ENCODE measurements at places on chromosomes 7 and 10.

GRCh38 chr7:135966341-135967043 is 10.7 kb downstream of the MTPN start:
- DNase-seq: no peak

DNA sequence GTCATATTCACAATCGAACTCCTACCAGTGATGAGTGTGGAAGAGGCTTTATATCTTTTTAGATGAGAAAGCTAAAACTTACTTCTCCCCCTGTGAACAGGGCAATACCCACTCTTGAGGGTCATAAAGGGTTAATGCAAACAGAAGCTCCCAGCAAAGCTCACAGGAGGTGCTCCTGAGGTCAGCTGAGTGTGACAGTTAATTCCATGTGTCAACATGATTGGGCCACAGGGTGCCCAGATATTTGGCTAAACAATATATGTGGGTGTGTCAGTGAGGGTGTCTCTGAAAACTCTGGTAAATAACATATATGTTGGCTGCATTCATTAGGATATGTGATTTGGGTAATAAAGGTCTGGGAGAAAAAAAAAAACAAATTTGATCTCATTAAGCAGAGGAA is 86.0 kb downstream of the HIP1 start:
- no peak for DNase-seq

GRCh38 chr7:55426676-55427075 is 61.5 kb downstream of the LANCL2 start:
- no peak for DNase-seq

GRCh38 chr10:33734393-33735155 is 400.1 kb upstream of the NRP1 start:
- no peak for DNase-seq

GRCh38 chr10:21638681-21639080 is 104.6 kb downstream of the MLLT10 start:
- no peak for DNase-seq

GRCh38 chr7:35536396-35536826 is 158.5 kb downstream of the HERPUD2 start:
- no peak for DNase-seq

GRCh38 chr7:24795407-24795767 is 38.1 kb upstream of the GSDME start:
- DNase-seq: no peak

GRCh38 chr7:114631249-114631822 is 216.7 kb downstream of the FOXP2 start:
- no peak for DNase-seq

DNA sequence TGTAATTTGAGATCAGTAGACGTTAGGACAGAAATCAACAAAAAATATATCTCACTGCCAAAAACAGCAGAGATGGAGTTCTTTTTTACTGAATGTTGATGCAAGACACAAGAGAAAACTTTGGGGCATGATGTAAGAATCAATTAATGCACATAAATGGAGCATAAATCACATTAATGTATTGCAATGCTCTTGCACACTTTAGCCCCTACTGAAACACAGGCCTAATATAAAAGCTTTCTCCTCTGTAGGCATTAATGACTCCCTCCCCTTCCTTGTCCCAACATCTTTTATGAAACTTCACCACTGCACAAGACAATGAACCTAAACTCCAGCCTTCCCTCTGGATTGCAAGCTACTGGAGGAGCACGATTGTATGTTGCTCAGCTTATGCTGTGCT is 58.8 kb downstream of the CACNA2D1 start:
- no peak for DNase-seq

- DNase-seq: no peak
Measured at GRCh38 chr7:37187179-37187578, 261.5 kb downstream of the ELMO1 start.

DNA sequence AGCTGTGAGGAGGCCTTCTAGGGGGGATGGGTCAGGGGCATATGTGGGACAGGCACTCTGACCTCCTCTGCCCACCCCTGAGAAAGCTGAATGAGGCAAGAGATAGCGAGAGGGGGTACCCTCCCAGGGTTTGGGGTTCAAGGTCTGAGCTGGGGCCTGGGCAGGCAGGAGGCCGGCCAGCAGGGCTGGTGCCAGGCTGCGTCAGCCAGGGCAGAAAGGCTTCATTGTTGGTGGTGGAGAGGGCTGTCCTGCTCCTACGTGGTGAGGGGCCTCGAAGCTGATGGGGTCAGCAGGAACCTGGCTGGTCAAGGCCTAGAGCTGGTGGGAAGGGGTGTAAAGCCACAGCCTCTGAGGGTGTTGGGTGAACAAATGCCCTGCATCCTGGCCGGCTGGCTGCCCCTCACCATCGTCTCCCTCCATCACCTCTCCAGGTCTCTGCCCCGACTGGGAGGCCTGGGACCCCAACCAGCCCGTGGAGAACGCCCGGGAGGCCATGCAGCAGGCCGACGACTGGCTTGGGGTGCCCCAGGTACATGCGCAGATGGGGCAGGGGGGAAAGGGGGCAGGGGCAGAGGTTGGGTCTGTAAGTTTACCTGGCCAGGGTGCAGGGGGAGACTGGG is 6.6 kb downstream of the FLNC start:
- DNase-seq: no peak

- no peak for DNase-seq
Measured at GRCh38 chr10:83753490-83753889, 385.8 kb upstream of the GHITM start.

GRCh38 chr10:24306507-24306875 is 97.6 kb downstream of the KIAA1217 start:
- no peak for DNase-seq

Data from activated CD4-positive, CD25-positive, alpha-beta regulatory T cell (primary cell).